ENCODE measurements at places on chromosomes 11 and 22. TPM values are rescaled to one million over a fixed set of nuclear protein-coding genes. Genes with fewer than 3 reads are reported as not detected.

- no peak overlapping the region for H3K27ac ChIP-seq
- no peak overlapping the region for H3K4me3 ChIP-seq
- H3K27me3 ChIP-seq = no peaks in the 10 kb centered on the region
- H3K4me1 ChIP-seq = no peaks in the 10 kb centered on the region
Measured at GRCh38 chr11:122714004-122714403, 58.5 kb downstream of the UBASH3B start.

- no peak overlapping the region for H3K27ac ChIP-seq
- H3K4me3 ChIP-seq = no peak overlapping the region
- DNase-seq = no peak
Measured at GRCh38 chr11:41714101-41714500, 254.6 kb upstream of the LRRC4C start.

PDGFD gene
- 1.9 TPM for total RNA-seq

EMID1 gene
- total RNA-seq = 0.18 TPM

GRCh38 chr11:12518606-12519385, 141.4 kb downstream of the PARVA start:
- no peak overlapping the region for H3K4me3 ChIP-seq
- DNase-seq = no peak

- peaks cover 9% of the 10 kb centered on the region for H3K4me1 ChIP-seq
- H3K36me3 ChIP-seq = no peaks in the 10 kb centered on the region
- H3K4me3 ChIP-seq = no peak overlapping the region
- DNase-seq = no peak
- no peak overlapping the region for H3K27ac ChIP-seq
- H3K27me3 ChIP-seq = peaks cover 61% of the 10 kb centered on the region
Measured at GRCh38 chr11:102783720-102784119, 3.3 kb upstream of the MMP10 start.

DNA sequence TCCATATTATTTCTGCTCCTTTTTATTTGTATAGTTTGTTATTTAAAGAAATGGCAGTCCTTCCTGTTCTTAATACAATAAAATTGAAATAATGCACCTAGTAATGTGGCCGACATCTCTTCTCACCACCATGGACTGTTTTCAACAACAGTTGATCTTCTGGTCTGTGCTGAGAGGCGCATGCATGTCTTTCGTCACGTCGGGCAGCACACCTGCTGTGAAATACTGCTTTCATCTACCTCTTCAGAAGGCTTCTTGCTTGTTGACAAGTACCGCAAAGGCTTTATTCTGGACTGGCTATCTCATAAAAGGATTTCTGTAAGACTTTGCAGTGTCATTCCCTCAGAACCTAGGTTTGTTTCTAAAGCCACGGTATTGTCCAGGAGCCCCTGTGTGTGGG, 13.9 kb upstream of the MYO18B start:
- no peaks in the 10 kb centered on the region for H3K36me3 ChIP-seq
- DNase-seq = no peak
- H3K4me1 ChIP-seq = no peaks in the 10 kb centered on the region
- H3K4me3 ChIP-seq = no peak overlapping the region
- no peak overlapping the region for H3K27ac ChIP-seq
- no peaks in the 10 kb centered on the region for H3K27me3 ChIP-seq

C11orf87 gene
- total RNA-seq = not detected

DNA sequence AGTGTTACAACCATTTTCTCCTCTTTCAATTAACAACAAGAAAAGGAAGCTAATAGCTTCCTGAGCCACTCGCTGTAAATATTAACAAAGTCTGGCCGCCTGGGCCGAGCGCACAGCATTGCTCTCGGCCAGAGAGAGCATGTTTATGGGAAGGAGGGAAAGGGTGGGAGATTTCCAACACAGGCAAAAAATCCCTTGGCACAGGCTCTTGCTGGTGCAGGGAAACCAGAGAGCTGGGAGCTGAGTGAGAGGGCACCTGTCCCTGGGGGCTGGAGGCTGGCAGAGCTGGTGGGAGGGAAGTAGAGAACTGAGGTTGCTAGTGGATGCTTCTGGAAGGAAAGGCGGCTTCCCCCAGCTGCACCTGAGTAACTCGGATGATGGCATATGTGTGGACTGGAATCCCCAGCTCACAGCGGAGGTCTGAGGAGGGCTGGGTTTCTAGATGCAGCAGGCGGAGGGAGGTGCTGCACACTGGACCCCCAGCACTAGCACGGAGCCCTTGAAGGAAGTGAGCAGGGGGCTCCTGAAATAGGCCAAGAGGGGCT, 59.6 kb downstream of the FLRT1 start:
- no peak overlapping the region for H3K27ac ChIP-seq
- H3K4me3 ChIP-seq = no peak overlapping the region
- no peak for DNase-seq
- no peaks in the 10 kb centered on the region for H3K36me3 ChIP-seq

DNA sequence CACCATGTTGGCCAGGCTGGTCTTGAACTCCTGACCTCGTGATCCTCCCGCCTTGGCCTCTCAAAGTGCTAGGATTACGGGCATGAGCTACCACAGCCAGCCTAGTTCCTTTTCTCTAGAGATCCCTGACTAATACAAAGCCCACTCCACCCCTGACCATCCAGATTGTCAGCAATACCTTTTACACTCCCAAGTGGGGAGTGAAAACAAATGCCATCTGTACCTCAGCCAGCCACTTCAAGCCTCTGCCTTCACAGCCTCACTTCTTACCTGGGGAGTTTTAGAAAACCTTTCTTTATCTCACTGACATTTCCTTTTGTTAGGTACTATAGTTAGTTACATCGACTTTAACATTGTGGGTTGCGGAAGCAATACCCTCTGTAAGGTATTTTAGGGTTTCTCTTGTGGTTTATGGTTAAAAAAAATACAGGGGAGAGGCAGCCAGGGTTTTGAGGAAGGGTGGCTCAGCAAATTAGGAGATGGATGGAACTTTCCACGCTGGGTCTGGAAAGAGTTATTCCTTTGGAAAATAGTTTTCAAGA, 8.9 kb downstream of the TOM1 start:
- peaks cover 25% of the 10 kb centered on the region for H3K4me1 ChIP-seq
- H3K36me3 ChIP-seq = peaks cover 13% of the 10 kb centered on the region
- H3K27ac ChIP-seq = peak overlapping the region; percentile 88
- DNase-seq = no peak

- no peak for DNase-seq
- H3K27ac ChIP-seq = no peak overlapping the region
- no peaks in the 10 kb centered on the region for H3K27me3 ChIP-seq
- no peaks in the 10 kb centered on the region for H3K36me3 ChIP-seq
Measured at GRCh38 chr22:25068707-25069106, 116.2 kb downstream of the KIAA1671 start.

DNA sequence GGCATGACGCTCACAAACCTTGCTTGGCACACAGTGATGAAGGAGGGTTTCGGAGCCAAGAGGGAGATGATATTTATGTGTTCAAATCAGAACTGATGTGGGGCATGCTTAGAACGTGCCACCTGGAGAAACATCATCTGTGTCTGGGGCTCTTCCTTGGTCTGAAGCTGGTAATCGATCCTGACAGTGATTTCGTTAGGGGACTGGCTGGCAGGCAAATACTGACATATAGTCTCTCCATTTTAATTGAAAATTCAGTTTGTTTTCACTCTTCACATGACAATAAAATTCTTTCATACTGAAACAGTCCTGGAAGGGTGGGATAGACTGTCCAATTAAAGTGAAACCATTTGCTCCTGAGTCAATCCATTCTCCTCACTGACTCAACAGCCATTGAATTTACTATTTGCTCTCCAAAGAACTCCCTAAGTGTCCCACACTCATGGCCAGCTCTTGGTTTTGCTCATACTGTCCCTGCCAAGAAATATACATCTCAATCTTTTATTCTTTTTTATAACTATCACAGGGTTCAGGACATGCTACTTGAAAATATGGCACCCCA, 134.8 kb downstream of the TRPC6 start:
- no peaks in the 10 kb centered on the region for H3K27me3 ChIP-seq
- no peak for DNase-seq
- no peak overlapping the region for H3K27ac ChIP-seq
- no peaks in the 10 kb centered on the region for H3K36me3 ChIP-seq
- H3K4me1 ChIP-seq = peaks cover 12% of the 10 kb centered on the region
- H3K4me3 ChIP-seq = no peak overlapping the region

TSGA10IP gene
- total RNA-seq = not detected

DNA sequence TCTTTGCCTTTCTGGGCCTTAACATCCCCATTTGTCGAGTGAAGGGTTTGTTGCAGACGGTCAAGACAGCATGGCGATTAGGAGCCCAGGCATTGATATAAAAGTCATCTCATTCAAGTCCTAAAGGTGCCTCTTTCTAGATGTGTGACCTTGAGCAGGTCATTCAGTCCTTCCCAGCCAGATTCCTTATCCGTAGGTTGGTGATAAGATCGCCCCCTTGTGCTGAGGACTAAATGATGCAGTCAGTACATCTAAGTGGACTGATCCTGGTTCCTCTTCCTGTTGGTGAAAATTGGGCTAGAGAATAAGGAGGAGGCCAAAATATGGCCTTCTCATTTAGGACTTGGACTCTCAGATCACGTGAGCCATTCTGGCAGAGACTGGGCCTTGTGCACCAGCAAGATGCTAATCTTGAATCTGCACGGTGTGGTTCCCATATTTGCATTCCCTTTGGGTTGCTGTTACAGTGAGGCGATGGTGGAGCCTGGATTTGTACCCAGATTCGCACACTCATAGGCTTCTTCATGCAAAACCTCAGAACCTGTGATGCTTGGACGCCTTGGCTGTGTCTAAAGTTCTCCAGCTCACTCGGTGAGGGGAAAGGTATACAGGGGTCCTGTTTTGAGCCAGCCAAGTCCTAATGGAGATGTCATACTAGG, 156.8 kb downstream of the MYO18B start:
- no peaks in the 10 kb centered on the region for H3K36me3 ChIP-seq
- H3K27me3 ChIP-seq = no peaks in the 10 kb centered on the region
- no peak for DNase-seq
- H3K27ac ChIP-seq = no peak overlapping the region
- no peak overlapping the region for H3K4me3 ChIP-seq

DNA sequence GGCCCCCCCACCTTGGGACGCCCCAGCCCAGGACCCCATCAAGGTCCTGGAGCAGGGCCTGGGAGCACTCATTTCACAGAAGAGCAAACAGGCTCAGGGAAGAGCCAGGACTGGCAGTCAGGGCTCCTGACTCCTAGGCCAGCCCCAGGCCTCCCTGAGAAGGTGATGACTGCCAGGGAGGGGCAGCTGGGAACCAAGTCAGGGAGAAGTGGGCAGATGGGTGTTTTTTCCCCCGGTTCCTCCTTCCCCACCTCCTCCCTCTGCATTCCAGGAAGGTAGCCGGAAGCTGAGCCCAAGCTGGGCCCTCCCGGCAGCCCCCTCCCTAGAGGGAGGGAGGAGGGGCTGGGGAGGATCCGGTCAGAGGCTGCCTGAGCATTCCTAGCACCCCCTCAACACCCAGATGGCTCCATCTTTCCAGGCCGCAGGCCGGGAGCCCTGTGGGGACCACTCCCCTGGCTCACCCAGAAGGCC, 19.6 kb downstream of the MYRF start:
- DNase-seq = no peak
- H3K27me3 ChIP-seq = no peaks in the 10 kb centered on the region
- H3K36me3 ChIP-seq = no peaks in the 10 kb centered on the region
- H3K27ac ChIP-seq = no peak overlapping the region
- no peak overlapping the region for H3K4me3 ChIP-seq

MRGPRF gene
- 8.2 TPM for total RNA-seq

DNA sequence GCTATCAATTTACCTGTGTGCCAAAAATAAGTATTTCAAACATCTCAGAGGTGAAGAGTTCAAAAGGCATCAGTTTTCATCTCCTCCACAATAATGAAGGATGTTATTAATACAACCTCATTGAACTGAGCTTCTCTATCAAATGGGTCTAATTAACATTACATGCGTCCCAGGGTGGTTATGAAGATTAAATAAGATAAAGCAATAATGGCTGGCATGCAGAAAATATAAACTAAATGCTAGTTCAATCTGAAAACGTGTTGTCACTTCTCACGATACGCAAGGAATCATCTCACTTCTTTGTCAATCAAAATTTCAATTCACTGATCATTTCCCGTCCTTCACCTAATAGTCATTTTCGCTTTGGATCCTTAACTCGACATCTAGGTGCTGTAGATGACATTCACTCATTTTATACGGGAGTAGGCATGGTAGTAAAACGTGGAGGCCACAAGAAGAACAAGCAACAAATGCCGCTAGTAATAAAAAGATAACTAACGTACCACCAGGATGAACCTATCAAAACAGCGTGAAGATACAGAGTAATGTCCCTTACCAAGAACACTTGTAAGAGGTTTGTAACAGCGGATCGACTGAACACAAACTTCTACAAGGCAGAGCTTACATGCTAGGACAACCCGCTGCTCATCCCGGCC, 918 bp downstream of the CHORDC1 start:
- no peaks in the 10 kb centered on the region for H3K27me3 ChIP-seq
- DNase-seq = no peak
- H3K4me3 ChIP-seq = peak overlapping the region; percentile 88
- H3K36me3 ChIP-seq = no peaks in the 10 kb centered on the region
- H3K27ac ChIP-seq = peak overlapping the region; percentile 96

LRFN4 gene
- 6.7 TPM for total RNA-seq

OR8D4 gene
- total RNA-seq = not detected

GRCh38 chr22:23530766-23531282, 49.3 kb downstream of the IGLL1 start:
- DNase-seq = no peak
- peaks cover 67% of the 10 kb centered on the region for H3K27me3 ChIP-seq
- no peaks in the 10 kb centered on the region for H3K36me3 ChIP-seq
- H3K4me3 ChIP-seq = no peak overlapping the region
- H3K27ac ChIP-seq = no peak overlapping the region

GRCh38 chr11:66084821-66085475, 14.9 kb downstream of the PACS1 start:
- no peak overlapping the region for H3K27ac ChIP-seq
- H3K36me3 ChIP-seq = no peaks in the 10 kb centered on the region
- peaks cover 59% of the 10 kb centered on the region for H3K4me1 ChIP-seq
- no peak overlapping the region for H3K4me3 ChIP-seq
- H3K27me3 ChIP-seq = no peaks in the 10 kb centered on the region

- no peak overlapping the region for H3K27ac ChIP-seq
- no peaks in the 10 kb centered on the region for H3K4me1 ChIP-seq
- no peak overlapping the region for H3K4me3 ChIP-seq
- no peak for DNase-seq
- no peaks in the 10 kb centered on the region for H3K36me3 ChIP-seq
Measured at GRCh38 chr22:49475253-49475652, 352.4 kb downstream of the BRD1 start.

DNA sequence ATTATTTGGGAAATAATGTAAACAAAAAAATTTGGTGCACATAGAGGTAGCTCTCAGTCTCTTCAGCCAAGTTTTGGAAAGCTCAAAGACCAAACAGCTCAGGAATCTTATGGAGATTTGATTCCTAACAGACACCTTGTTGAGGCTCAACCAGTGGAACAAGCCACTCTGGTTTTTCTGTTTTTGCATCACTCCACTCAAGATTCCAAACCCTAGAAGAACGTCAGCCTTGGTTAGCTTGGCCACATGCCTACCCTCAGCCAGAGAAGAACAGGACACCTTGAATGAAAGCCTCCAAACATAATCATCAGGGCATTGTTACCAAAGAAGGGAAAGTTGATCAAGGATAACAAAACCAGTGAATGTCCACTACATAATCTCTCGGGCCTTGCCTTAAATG, 3.8 kb upstream of the SMCO4 start:
- peaks cover 22% of the 10 kb centered on the region for H3K4me1 ChIP-seq
- DNase-seq = no peak
- no peak overlapping the region for H3K27ac ChIP-seq
- no peaks in the 10 kb centered on the region for H3K27me3 ChIP-seq
- H3K4me3 ChIP-seq = no peak overlapping the region

ZNF280A gene
- not detected for total RNA-seq
